ENCODE measurements at places on chromosomes 2 and 18. TPM values are rescaled to one million over a fixed set of nuclear protein-coding genes. Genes with fewer than 3 reads are reported as not detected.

GRCh38 chr2:43201497-43201896 lies 24.9 kb downstream of the ZFP36L2 start:
- no peak for DNase-seq

GRCh38 chr18:63155169-63155852 lies 164.3 kb downstream of the BCL2 start:
- peak; percentile 51 for DNase-seq

SNRNP27 gene
- 67.8 TPM for total RNA-seq

DNA sequence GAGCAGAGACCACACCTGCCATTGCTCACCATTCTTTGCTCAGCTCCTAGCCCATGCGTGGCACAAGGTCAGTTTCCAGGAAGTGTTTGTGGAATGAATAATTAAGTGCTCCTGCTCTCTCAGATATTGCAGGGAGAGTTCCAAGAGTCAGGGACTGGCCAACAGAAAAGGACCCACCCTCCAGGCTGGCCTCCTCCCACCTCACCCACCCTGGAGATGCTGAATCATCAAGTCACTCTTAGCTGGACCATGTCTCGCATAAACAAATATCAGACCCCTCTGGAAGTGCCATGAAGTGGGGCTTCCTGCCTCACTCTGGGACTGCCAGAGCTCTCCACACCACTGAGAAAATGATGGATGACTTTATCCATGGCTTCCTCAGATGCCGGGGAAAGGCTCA lies 256.0 kb downstream of the TNS1 start:
- no peak for DNase-seq

FSIP2 gene
- total RNA-seq: 10.1 TPM

DNA sequence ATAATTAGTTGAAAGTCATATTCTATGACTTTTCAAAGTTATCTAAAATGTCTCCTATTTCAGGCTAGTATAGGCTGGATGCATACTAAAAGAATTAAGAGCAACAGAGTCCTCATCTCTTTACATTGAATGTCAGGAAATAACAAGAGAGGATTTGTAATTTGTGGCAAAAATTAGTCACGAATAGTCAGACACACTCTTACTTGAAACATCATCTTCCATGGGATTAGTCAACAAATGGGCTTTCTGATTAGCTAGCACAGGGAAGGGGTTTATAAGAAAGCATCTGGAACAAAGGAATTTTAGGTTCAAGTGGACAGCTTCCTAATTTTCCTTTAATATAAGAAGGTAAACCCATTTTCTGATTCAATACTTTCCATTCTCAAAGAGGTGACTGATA lies 330.3 kb upstream of the MEX3C start:
- DNase-seq: no peak

DNAJC5G gene
- total RNA-seq: not detected

AKAIN1 gene
- not detected for total RNA-seq

DNA sequence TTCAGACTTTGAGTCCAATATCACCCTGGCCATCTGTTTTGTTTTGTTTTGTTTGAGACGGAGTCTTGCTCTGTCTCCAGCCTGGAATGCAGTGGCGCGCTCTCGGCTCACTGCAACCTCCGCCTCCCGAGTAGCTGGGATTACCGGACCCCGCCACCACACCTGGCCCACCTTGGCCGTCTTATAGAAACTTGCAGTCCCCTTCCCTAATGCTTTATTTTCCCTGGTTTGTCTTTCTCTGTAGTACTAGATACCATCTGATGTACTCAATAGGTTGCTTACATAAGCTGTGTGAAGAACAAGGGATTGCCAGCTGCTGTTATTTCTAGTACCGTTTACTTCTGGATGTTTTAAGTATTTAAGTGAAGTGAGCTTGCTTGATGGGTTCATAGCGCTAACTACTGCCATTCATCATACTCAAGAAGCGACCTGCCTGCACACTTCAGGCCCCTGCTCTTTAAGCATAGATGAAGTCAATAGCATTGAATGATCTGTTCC lies 1.2 kb downstream of the RPL31 start:
- no peak for DNase-seq

DNA sequence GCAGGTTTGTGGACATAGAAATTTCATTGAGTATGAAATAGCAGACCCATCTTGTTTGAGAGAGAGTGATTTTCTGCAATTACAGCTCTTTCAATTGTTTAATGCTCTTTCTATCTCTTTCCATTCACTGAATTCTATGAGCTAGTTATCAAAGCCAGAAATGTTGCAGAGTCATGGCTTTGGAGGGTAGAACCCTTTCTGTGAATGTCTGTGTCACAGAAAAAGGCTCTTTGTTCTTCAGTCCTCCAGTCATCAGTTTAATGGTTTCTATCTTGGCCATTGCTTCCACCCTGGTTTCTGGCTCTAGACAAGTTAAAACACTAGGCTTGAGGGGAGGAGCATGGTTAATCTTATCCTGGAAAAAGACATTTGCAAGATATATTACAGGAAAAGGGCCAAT lies 655.0 kb downstream of the STK39 start:
- DNase-seq: no peak

ARHGAP25 gene
- 3.0 TPM for total RNA-seq

GRCh38 chr2:202158796-202159195 lies 79.6 kb downstream of the SUMO1 start:
- DNase-seq: no peak

DNA sequence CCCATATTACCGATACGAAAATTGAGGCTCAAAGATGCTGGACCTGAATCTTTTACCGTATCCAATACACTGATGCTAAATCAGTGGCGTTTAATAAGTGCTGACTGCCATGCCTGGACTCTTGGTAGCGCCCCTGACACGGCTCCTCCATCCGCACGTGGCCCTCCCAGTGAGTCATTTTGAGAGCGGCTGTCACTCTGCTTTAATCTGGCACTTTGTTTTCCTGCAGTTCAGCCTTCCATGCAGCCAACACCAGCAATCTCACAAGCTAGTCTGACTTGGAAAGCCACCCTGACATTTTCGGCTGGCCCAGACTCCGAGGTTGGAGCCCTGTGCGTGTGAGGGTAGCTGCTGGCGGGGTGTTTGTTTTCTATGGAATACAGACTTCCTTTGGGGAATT lies 155.1 kb upstream of the LMAN1 start:
- DNase-seq: no peak

- DNase-seq: no peak
Observed at GRCh38 chr18:50071397-50071796, 123.5 kb downstream of the MYO5B start.

DNA sequence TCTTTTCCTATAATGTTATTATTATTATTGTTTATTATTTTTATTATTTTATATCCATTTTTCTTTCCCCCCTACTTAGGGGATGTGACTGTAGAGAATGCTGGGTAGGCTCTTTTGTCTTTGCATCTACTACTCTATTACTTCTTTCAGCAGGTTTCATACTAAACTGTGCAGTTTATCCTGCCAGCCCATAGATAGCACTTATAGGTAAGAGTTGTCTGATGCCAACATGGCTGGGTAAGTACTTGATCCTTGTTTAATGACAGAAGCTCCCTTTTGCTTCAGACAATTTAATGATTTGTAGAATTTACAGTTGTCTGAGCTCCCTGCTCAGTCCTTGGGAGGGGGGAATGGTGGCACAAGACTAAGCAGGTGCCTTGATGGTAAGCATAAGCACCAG lies 262.9 kb upstream of the CDH2 start:
- no peak for DNase-seq

TMEM247 gene
- not detected for total RNA-seq

- no peak for DNase-seq
Observed at GRCh38 chr2:75311993-75312392, 112.7 kb upstream of the TACR1 start.
